ENCODE measurements at places on chromosomes 13 and 19.

GRCh38 chr13:37475151-37475550 lies 123.4 kb downstream of the POSTN start:
- DNase-seq, result no peak

DNA sequence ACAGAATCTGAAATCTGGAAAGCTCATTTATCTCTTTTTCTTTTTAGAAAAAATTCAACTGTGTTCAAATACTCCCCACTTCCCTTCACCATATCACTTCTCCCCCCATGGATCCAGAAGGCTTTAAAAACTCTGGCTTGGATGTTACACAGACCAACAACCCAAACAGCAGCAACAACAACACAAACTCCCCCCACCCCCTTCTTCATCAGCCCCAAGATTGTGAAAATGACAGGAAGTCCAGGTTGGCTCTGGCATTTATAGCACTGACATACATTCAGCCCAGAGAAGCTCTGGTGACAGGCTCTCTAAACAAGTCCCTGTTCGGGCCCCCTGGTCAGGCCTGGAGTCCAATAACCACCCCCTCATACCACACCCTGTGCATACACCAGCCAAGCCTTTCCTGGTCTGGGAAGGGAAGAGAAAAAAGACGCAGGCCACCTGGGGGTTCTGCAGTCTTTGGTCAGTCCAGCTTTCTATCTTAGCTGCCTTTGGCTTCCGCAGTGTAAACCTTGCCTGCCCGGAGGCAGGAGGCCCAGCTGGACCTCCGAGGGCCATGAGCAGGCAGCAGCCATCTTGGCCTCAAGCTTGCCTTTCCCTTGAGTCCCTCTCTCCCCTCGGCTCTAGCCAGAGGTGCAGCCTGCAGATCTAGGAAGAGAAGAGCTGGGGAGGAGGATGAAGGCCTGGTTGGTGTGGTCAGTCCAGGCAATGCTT lies 6.8 kb downstream of the CDX2 start:
- DNase-seq, result no peak

- no peak for DNase-seq
Observed at GRCh38 chr19:47511128-47511517, 3.7 kb downstream of the NAPA start.

DNA sequence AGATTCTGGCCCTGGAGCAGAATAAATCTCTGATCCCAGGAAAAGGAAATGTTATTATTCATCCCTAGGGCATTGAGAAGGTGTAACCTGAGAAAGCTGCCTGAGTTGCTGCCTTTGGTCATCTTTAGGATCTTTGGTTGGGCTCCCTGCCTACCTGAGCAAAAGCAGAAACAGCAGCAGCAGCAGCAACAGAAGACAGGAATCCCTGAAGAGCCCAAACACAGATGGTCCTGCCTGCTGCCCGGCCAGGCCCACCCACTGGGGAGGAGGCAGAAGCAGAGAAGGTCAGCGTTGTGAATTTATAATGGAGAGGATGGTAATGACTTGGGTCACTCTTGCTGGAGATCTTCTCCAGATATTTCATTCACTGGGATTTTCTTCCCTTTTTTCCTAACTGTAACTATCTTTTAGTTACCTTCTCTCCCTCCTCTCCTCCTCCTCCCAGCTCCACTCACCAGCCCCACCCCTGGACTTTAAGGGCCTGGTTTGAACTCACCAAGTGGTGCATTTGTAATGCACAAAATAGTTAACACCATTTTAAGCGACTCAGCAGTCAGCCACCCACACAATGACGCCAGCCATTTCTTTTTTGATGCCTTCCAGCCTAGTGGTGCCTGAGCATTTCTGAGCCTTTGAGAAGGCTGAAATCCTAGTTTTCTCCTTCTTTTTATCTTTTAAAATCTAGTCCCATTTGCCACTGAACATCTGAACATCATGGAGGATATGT lies 91.7 kb downstream of the HSPH1 start:
- no peak for DNase-seq

GRCh38 chr19:55809381-55810058 lies 22.3 kb downstream of the NLRP11 start:
- DNase-seq, result no peak

- no peak for DNase-seq
Observed at GRCh38 chr19:29552454-29553280, 26.9 kb downstream of the VSTM2B start.

GRCh38 chr13:77737583-77738200 lies 40.2 kb downstream of the SLAIN1 start:
- no peak for DNase-seq

DNA sequence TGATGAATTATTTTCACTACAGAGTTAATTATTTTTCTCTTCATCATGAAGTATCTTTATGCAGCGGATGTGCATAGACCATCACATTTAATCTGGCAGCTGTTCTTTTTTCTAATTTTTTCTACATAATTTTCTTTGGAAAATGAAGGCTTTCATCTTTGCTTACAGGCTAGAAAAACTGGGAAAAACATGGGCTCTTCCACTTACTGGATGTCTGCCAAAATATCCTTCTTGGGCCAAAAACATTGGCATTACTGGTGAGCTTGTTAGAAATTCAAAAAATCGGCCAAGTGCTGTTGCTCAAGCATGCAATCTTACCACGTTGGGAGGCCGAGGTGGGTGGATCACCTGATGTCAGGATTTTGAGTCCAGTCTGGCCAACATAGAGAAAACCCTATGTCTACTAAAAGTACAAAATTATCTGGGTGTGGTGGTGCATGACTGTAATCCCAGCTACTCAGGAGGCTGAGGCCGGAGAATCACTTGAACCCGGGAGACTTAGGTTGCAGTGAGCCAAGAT lies 176.8 kb downstream of the ZNF737 start:
- DNase-seq, result no peak

- no peak for DNase-seq
Observed at GRCh38 chr13:55155046-55155445, 1985.7 kb upstream of the PRR20A start.

GRCh38 chr19:47495478-47496372 lies 11.7 kb upstream of the KPTN start:
- DNase-seq, result no peak

DNA sequence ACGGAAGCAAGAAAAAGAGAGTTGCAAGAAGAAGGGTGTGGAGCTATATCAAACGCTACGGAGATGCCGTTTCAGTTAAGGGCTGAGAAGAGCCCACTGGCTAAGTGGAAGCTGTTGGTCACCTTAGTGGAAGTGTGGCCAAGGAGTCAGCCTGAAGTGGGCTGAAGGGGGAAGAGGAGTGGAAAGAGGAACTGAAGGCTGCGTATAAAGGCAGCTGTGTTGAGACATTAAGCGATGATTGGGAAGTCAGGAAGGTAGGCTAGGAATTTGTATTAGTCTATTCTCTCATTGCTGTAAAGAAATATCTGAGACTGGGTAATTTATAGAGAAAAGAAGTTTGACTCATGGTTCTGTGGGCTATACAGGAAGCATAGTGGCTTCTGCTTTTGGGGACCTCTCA lies 14.1 kb upstream of the FRY start:
- no peak for DNase-seq

DNA sequence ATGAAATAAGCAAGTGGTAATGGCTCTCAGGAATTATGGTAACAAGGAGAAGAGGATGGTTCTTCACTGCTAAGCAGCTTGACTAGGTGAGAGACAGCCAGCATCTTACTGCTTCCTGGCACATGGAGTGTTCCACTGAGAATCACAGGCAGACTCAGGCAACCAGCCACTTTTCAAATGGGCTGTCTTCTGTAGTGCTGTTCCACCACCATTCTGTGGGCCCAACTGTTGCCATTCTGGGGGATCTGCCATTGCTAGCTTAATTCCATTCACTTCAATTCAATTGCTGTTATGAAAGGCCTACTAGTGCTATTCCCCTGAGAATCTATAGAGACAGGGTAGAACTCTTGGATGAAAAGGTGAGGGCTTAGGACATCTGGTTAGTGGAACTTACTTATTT lies 341.9 kb downstream of the KCNRG start:
- no peak for DNase-seq

- no peak for DNase-seq
Observed at GRCh38 chr13:113166266-113166665, 7.8 kb downstream of the PROZ start.

GRCh38 chr19:7636317-7636690 lies 606 bp upstream of the STXBP2 start:
- no peak for DNase-seq

- no peak for DNase-seq
Observed at GRCh38 chr19:18646535-18647370, 9.9 kb downstream of the KLHL26 start.

- DNase-seq, result no peak
Observed at GRCh38 chr19:30312582-30313352, 59.4 kb upstream of the ZNF536 start.

DNA sequence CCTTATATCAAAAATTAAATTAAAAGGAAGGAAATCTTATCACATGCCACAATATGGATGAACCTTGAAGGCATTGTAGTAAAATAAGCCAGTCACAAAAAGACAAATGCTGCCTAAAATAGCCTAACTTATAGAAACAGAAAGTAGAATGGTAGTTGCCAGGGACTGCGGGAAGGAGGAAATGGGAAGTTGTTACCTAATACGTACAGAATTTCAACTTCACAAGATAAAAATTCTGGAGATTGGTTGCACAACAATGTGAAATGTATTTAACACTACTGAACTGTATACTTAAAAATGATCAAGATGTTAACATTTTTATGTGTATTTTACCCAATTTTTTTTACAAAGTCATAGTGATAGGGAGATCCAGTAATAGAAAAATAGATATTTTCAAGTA lies 10.2 kb upstream of the N4BP2L2 start:
- no peak for DNase-seq

GRCh38 chr19:2494447-2495129 lies 18.7 kb downstream of the GADD45B start:
- DNase-seq, result no peak

DNA sequence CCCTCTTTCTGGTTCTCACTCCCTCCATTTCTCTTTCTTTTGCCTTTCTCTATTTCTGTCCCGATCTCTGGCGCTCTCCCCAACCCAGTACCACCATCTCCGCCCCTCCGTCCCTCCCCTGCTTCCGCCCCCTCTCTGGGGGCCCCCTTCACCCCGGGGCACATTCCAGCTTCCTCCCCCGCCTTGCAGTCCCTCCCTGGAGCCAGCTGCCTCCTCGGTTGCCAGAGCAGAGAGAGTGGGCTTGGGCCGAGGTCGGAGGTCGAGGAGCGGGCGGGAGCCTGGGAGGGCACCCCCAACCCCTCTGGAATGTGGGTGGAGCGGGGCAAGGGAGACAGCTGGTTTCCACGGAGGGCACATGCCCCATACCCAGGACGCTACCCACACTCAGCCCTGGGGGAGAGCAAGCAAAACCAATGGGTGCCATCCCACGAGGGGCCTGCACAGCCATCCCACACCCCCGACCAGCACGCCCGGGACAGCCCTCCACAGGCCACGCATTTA lies 6.5 kb upstream of the CIRBP start:
- DNase-seq, result no peak

GRCh38 chr13:76707360-76707759 lies 178.8 kb downstream of the KCTD12 start:
- no peak for DNase-seq

DNA sequence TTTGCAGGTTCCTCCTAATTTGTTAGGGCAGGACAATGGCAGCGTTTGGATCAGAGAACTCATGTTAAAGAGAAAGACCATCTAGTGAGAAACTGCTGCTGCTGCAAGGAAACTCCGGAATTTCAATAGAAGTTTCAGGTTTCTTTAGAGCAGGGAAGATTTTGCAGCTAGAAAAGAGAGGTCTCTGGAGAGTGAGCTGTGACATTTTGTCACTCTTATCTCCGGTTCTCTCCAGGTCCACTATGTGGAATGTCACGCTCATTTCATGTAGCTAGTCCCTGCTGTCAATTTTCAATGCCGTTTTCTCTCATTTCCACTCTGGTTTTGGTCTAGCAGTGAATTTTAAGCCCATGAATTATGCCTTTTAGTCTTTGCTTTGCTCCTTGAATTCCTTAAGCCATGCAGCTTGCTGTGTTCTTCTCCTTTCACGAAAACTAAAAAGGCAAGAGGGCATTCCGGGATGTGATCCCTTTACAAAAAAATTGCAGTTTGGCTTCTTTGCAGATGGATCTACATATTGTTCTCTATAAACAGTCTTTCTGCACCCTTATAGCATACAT lies 46.7 kb upstream of the POSTN start:
- DNase-seq, result no peak

- no peak for DNase-seq
Observed at GRCh38 chr13:111187960-111188541, 72.9 kb downstream of the ARHGEF7 start.

DNA sequence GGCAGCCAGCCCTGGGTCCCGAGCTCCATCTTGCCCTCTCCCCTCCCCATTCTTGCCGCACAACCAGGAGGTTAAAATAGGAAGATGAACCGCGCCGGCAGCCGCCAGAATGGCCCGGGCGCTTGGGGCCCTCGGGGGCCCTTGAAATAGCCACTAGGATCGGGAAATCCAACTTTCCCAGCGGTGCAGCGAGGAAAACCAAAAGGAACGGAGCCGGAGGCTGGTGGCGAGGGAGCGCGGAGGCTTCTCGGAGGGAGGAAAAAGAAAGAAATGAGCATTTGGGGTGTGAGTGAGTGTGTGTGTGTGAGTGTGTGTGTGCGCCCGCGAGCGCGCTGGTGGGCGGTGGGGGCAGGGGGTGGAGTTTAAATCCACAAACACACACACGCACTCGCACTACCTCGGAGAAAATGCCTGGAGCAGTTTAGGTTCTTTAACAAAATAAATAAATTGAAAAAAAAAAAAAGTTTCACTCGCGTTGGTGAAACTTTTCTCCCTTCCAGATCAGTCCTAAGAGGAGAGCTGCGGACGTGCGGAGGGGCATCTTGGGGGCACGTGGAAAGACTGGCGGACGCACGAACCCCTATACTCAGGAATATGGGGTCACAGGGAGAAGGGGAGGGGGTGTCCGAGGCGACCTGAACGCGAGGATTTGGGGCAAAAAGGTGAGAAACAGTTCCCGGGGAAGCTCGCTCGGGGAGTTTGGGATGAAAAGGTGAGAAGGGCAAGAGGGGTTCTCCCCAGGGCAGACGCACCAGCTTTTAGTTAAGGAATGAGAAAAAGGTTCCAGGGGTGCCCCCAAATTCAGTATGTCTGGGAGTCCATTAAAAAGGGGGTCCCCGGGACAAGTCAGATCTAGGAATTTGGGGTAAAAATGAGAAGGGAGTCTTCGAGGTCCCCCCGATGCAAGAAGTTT lies 1.3 kb downstream of the RFX2 start:
- no peak for DNase-seq

GRCh38 chr13:49060678-49061387 lies 85.1 kb downstream of the FNDC3A start:
- no peak for DNase-seq

DNA sequence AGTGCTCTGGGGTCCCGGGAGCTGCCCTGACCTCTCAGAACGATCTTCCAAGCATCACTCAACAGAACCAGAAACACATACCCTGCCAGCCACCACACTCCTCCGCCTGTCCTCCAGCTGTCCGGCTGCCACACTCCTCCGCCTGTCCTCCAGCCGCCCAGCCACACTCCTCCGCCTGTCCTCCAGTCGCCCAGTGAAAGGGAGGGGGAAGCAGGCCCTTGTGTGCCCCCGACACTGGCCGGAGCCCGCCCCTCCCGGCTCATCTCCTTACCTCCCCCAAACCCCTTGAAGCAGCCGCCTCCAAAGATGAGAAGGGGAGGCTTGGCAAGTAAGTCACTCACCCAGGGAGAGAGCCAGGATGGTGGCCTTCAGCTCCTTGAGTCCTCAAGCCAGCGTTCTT lies 40.2 kb downstream of the STK24 start:
- no peak for DNase-seq

- DNase-seq, result no peak
Observed at GRCh38 chr19:3743486-3743885, 18.0 kb downstream of the APBA3 start.

Measured in cortex of kidney (tissue), 1 donor.